ENCODE measurements at places on chromosomes 4 and X.

GRCh38 chrX:107775000-107775733 lies 420 bp downstream of the TSC22D3 start:
- no peak for DNase-seq

- DNase-seq = no peak
Observed at GRCh38 chrX:81527881-81528440, 326.1 kb downstream of the SH3BGRL start.

- no peak for DNase-seq
Observed at GRCh38 chrX:66020631-66021334, 19.1 kb downstream of the VSIG4 start.

- DNase-seq = no peak
Observed at GRCh38 chr4:74627504-74627903, 166.8 kb downstream of the BTC start.

All from right forelimb (tissue), 1 donor.